ENCODE measurements at places on chromosomes 12 and 14. TPM values are rescaled to one million over a fixed set of nuclear protein-coding genes. Genes with fewer than 3 reads are reported as not detected.

DNA sequence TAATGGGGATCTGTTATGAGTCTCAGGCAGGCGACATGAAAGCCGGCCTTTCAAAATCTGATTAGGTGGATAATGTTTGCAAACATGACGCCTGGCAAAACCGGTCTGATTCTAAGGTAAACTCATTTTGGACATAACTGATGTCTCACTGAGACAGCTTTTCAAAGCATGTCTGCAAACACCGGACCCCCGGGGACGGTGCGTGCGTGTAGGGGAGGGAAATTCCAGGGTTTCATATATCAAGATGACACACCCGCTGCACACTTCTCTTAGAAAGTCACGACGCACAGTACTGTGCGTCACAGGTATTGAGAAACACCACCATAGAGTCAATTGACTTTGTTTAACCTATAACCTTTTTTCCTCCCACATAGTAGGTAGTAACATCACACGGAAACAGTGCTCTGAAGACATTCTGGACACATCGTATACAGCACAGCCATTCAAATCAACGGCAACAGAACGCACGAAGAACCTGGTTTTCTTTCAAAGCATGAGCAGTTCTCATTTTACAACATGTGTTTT, 43.9 kb upstream of the TESC start:
- DNase-seq = peak; percentile 46

DNA sequence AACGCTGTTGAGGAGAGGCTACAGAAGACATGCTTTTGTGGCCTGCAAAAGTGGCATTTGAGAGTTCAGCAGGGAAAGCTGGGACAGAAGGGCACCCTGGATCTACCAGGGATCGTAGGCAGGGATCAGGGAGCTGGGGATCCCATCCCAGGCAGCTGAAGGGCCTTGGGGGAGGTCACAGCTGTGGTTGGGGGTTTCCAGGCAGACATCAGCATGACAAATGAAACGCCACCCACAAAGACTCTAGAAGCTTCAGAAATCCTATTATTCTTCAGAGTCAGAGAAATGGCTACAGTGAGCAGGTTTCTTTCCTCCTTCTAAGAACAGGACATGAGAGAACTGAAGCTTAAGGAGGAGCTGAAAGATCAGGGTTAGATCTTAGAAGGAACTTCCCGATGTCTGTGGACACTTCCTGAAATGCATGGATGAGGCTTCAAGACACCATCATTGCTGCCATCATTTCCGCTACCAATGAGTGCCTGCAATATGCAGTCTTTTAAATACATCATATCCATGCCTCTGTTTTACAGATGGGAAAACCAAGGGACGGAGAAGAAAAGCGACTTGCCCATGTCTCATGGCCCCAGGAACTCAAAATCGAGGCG, 104.3 kb downstream of the RBM19 start:
- no peak for DNase-seq

DNA sequence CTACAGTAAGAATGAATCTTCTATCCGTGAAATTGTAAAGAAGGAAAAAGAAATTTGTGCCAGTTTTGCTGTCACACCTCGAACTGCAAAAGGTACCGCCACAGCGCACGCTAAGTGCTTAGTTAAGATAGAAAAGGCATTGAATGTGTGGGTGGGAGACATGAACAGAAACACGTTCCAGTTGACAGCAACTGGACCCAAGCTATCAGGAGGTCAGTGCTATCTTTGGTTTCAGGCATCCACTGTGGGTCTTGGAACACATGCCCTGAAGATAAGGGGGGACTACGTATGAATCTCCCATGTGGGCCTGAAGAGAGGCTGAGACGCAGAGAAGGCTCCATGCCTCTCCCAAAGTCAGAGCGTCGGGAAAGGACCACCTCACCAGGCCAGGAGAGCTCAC, 9.8 kb downstream of the IFFO1 start:
- DNase-seq = no peak

DNA sequence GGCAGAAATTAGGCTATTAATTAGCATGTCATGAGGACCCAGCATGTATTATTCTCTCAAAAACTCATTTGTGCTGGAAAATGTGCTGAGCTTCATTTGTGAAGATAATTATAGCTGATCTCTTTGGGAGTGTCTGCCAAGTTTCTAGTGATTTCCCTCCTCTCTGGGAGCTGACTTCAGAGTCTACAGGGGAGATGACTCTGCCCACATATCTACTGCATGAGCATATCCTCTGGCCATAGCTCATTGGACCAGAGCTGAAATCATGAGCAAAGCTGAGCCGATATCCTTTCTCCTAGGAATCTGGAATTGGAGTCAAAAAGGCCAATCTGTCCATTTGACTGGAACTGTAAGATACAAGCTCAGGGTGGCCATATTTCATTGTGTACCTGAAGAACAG, 5.9 kb downstream of the CCDC198 start:
- no peak for DNase-seq

DNA sequence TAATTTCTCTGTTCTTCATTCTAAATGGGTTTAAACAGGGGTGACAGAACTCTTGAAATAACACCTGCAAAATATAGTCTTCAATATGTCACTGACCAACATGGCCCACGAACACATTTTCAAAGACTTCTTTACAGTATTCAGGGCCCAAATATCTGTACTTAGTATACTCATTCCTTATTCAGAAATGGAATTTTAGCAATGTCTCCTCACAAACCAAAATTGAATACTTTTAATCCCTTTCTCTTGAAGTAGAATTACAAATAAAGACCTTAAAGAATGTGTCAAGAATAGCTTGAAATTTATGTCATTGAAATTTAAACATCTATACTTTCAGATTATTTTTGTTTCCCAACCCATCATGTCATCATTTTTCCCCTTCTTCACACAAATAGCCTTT, 263.1 kb downstream of the LRIG3 start:
- DNase-seq = no peak

GRCh38 chr12:53100466-53101151, 2.7 kb upstream of the SOAT2 start:
- DNase-seq = no peak

DNA sequence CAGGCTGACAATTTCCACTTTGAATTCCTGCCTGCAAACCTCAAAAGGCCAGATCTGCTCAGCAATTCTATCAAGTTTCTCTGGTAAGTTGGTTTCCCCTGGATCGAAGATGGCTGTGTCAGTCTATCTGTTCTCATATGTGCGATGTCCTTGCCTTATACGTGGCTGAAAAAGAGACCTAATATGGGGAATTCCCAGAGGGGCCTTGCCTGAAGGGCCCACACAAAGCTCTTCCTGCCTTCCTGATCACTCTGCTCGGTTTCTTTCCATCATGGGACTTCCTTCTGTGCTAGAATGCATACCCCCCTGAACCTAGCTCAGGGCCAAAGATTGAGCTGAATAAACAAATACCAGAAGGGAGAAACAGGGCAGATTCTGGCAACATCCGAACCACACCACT, 13.2 kb downstream of the TCL1B start:
- DNase-seq = no peak

DNA sequence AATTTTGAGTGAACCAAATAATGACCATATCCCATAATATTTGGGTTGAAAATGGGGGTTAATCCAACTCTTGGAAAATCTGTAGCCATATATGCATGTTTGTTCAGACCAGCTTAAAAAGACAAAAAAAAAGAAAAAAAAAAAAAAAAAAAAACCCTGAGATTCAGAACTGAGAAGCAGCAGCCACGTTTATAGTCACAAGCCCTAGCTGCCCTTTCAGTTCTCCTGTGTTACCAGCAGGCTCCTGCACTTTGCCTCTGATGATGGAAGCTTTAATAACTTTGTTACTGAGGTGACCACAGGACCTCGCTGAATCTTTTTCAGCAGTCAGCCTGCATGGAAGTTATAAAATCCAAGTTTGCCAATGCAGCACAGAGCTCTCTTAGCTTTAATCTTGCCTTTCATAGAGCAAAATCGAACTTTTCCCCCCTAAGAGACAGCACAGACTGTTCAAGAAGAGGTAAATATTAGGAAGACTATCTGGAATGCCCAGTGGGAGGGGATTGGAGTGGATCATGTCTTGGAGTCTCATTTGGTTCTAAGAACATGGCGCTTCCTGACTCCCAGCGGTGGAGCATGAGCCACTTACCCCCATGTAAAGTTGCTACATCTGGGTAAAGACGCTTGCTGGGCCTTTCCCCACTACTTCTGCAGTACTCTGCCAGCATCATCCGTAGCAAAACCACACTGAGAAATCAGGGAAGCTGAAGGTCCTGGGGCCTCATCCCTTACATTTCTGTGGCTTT, 20.6 kb downstream of the GNG2 start:
- no peak for DNase-seq

- no peak for DNase-seq
Measured at GRCh38 chr12:24814379-24815113, 134.4 kb downstream of the BCAT1 start.

DNA sequence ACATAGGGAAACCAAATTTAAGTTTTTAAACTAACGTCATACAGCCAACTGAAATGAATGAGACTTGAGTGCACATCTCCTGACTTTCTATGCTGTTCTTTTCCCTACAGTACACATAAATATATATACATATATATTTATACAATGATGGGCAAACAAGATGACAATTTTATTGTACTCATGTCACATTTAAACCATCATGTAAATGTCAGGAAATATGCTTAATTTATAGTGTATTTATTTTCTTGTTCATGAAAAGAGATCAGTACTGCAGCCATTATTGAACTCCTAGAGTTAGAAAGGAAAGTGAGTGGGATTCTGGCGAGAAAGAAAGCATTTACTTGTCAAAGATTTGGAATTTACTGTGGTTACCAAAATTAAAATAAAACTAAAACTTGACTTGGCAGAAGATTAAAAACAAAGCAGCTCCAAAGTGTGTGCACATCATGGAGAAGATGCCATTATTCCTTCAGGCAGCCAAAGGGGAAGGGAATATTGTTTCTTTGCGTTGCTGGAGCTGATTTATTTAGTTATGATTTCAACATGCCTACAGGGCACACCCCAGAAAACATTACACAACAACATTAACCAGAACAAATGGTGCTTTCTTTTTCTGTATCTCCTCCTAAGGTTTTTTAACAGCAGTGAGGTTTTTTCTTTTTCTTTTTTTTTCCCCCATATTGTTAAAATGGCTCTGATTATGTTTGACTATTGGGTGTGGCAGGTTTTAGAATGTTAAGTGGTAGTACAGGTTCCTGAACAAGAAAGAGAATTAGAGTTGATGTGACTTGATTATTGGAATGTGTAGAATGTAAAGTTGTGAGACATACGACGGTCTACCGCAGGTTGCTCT, 144.6 kb downstream of the RAD51B start:
- no peak for DNase-seq

GRCh38 chr12:47754881-47755280, 3.8 kb downstream of the RAPGEF3 start:
- DNase-seq = no peak

GRCh38 chr14:71855399-71856036, 76.7 kb upstream of the RGS6 start:
- peak; percentile 69 for DNase-seq

GRCh38 chr14:94165744-94166143, 8.4 kb upstream of the PPP4R4 start:
- no peak for DNase-seq

DNA sequence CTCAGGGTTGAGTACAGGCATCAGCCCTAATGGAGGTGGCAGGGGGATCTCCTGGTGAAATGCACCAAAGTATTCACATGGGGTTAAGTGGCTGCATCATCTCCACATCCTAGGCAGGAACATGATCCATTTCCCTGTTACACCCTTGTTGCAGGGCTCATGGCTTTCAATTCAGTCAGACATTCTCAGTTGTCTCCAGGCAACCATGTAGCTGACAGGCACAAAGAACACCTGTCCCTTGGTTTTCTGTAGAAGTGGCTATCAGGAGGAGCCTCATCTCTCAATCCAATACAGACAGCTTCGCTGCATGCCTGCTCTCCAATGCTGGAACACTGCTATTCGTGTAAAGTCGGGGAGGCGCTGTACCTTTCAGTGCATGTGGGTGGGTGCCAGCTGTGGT, 299.0 kb upstream of the FOXG1 start:
- no peak for DNase-seq

DNA sequence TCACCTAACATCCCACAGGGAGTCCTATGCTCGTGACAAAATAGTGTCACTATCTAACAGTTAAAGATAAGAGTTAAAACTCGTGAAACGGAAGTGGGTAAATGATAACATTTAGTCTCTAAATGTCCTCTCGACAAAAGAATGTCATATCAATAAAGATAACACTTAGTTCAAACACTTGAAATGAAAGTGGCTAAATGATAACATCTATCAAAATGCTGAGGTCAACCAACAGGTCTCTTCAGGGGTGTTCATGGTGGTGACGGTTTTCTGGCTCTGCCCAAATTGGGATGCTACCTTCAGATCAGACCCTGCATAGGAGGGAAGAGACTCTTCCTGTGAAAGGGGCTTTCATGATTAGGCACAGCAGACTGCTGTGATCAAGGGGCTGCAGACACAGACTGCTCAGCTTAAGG, 22.1 kb downstream of the IL26 start:
- DNase-seq = no peak

DNA sequence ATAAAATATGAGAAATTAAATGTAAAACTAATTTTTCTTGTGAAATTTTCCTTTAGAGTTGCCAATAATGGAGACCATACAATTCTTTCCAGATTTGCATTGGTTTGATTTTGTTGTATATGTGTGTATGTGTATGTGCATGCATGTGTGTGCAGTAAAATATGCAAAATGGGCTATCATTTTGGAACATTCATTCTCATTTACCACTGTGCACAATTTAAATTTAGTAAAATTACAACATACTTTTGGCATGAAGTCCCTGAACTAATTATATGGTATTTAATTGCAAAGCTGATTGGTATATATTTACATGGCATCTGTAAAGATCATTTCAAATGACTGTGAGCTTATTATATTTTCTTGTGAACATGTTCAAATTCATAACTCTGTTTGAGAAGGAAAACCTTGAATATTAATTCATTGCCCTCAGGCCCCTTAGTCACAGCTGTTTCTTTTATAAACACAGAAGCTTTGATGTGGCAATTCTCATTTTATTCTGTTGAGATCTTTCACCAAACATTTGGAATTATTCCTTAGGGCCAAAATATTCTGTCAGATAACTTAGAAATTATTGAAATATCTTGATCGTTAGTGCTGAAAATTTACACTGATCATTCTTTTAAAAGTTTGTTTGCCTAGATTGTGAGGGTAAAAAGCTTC, 17.6 kb downstream of the KERA start:
- DNase-seq = no peak

GRCh38 chr14:101601606-101602465, 40.5 kb downstream of the DIO3 start:
- DNase-seq = peak; percentile 30

- DNase-seq = no peak
Measured at GRCh38 chr12:105764216-105764835, 374.4 kb downstream of the NUAK1 start.

Gene CCDC197
- total RNA-seq = not detected

Gene TMED10
- 297 TPM for total RNA-seq

Gene ART4
- total RNA-seq = 28.3 TPM

Gene LRRK2
- total RNA-seq = 11.5 TPM

Gene SIX6
- not detected for total RNA-seq

Gene TNFRSF1A
- total RNA-seq = 36.9 TPM

Gene CD9
- 25.8 TPM for total RNA-seq

Gene TAS2R42
- not detected for total RNA-seq

Gene FAM186B
- 0.19 TPM for total RNA-seq

Gene HOXC11
- total RNA-seq = not detected

Gene OLR1
- 0.37 TPM for total RNA-seq

Gene BICDL1
- total RNA-seq = 0.65 TPM

Gene DTX1
- total RNA-seq = 16.6 TPM
